T-helper 17 cell (primary cell): ENCODE measurements at places on chromosomes 4 and X.

GRCh38 chr4:1543976-1544375 is 137.7 kb upstream of the NKX1-1 start:
- DNase-seq: no peak

- no peak for DNase-seq
Measured at GRCh38 chr4:3043282-3044020, 30.9 kb downstream of the HTT-AS start.

DNA sequence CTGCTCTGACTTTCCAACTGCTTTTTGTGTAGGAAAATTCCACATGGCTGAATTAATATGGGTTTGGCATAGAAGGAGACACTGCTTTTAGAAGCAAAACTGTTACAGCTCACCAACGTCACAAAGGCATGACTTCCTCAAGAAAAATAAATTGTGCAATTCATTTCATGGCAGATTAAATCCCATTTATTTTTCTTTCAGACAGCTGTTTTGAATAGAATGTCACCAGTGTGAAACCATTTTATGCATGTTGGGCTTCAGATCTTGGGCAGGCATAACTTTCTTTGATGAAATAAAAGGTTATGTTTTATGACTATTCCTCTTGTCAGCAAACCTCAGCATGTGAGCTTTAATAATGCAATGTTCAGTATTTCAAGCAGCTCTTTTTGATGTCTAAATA is 542.8 kb downstream of the GALNTL6 start:
- DNase-seq: no peak

DNA sequence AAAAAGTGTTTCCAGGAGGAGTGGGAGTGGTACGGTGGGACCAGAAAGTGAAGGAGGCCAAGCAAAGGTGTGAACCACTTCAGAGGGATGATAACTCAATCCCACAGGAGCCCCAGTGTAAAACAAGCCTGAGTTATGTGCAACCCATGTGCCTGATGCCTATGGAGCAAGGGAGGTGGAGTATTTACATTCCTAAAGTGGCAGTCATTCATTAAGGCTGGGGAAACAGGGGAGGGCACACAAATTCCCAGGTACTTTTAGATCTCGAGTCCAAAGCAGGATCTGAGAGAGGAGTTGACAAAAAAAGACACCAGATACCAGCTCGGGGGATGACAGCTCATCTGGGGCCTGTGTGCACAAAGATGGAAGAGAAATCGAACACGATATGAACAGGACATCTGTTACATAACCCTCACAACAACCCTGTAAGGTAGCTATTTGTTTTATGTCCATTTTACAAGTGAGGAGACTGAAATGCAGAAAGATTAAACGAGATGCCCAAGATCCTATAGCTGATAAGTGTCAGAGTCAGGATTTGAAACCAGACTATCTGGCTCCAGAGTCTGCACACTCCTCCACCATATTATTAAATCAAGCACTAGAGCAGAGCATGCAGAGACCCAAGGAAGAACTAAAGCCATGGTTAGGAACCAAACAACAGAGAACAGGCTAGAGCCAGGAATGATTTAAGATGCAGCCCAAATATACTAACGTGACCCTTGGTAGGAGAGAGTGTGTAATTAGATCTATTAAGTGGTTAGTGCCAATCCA is 91.9 kb upstream of the MAPK10 start:
- DNase-seq: no peak

GRCh38 chrX:13652287-13652793 is 601 bp upstream of the TCEANC start:
- DNase-seq: no peak

DNA sequence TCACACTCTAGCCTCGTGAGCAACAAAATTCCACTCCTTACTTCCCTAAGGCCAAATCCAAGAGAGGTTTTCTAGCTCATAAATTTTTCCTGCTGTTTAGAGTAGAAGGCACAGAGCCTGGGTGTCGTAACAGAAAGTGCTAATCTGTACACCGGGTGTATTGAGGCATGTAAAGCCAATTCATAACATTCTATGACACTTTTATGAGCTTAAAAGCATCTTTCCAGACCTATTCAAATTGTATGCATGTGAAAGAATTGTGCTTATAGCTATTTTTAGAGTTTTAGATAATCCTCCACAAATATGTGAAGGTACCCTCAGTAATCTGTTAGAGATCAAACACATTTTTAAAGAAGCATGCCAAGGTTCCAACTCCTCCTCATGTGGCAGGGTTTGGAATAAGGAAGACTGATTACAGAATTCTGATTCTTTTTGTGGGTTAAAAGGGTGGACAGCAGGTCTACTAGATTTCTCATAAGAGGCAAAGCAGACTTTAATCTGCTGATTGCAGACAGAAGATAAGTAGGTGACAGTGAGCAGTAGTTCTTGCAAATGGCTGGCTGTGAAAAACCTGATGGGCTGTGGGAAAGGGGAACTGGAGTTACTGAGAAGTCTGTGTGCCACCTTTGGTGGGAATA is 25.5 kb upstream of the LRCH2 start:
- DNase-seq: no peak

DNA sequence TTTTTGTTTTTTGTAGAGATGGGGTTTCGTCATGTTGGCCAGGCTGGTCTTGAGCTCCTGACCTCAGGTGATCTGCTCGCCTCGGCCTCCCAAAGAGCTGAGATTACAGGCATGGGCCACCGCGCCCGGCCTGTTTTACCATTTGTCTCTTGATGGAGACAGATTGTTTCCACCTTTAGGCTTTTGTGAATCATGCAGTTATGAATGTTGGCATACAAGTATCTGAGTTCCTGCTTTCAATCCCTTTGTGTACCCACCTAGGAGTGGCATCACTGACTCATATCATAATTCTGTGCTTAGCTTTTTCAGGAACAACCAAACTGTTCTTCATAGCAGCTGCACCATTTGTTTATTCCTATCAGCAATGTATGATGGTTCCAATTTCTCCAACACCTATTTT is 20.2 kb upstream of the MGST2 start:
- DNase-seq: no peak

- no peak for DNase-seq
Measured at GRCh38 chr4:109294006-109294405, 8.5 kb downstream of the COL25A1 start.

DNA sequence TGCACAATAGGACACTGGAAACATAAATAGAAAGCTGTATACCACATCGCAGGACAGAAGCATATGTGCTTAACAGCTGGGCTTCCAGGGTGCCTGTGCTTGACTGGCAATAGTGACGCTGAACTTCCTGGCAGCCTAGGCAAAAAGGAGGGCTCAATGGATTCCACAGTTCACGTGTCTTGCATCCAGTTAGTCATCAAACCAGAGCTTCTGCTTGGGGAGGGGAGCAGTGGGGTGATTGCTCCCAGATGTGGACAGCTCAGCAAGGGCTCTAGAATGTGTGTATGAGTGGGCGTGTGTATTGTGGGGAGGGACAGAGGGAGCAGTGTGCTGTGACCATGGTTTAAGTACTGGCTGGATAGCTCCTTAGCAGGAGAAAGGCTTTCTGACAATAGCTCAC is 2.3 kb downstream of the PRRG3 start:
- no peak for DNase-seq

- no peak for DNase-seq
Measured at GRCh38 chr4:95839891-95840290, at the start of gene PDHA2. Gene PDHA2, plus strand, starts transcription at chr4:95840093. Its CDS starts 58 bp downstream, at chr4:95840151.

DNA sequence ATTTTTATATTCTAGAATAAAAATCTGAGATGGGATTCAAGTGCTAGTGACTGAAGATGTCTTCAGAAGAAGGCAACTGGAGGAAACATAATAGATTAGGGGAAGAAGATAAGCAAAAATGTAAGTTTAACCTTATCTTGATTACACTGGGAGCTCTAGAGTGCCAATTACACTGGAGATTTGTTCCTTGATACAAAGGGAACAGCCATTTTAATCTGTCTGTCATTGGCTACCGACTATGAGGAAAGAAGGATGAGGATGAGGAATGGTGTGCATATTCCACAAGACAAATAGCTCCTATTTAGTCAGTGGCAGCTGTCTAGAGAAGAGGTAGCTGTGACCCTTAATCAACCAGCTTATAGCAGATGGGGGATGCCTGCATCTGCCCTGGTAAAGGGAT is 1034.5 kb upstream of the IGFBP7 start:
- no peak for DNase-seq

GRCh38 chrX:2484721-2485648 is 15.8 kb downstream of the DHRSX start:
- DNase-seq: no peak

- no peak for DNase-seq
Measured at GRCh38 chrX:119880552-119881437, 9.2 kb downstream of the NDUFA1 start.

- DNase-seq: no peak
Measured at GRCh38 chr4:123705419-123705818, 308.8 kb downstream of the SPRY1 start.

GRCh38 chr4:76703123-76703490 is 194.8 kb downstream of the SOWAHB start:
- no peak for DNase-seq

- no peak for DNase-seq
Measured at GRCh38 chr4:117634716-117635115, 399.6 kb upstream of the NDST3 start.

DNA sequence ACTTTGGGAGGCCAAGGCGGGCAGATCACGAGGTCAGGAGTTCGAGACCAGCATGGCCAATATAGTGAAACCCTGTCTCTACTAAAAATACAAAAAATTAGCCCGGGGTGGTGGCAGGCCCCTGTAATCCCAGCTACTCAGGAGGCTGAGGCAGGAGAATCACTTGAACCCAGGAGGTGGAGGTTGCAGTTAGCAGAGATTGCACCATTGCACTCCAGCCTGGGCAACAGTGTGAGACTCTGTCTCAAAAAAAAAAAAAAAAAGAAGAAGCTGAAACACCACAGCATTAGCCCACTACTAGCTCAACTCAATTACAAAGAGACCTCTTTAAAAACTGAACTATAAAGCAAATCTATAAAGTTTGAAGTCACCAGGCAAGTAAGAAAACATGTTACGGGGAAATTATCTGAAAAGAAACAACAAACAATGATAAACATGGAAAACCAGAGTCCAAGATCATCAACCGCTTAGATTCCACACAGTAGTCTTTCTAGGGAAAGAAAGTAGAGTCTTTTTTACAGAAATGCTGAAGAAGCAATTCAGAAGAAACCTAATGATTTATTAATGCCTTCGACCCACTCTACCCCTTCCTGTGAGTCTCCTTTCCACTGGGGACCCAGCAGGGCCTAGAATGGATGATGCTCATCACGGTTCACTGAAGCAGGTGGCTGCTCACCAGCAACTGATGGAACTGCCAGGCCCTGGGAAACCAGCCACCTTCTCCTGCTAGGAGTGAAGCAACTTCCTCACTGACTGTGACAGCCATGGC is 6.6 kb downstream of the SAT1 start:
- DNase-seq: no peak

- DNase-seq: no peak
Measured at GRCh38 chrX:110044346-110045249, 41.7 kb downstream of the TMEM164 start.

GRCh38 chrX:154443992-154444754 is at the start of gene FAM50A:
Gene FAM50A, plus strand, starts transcription at chrX:154444141. Its CDS starts 95 bp downstream, at chrX:154444236.
- peak; percentile 66 for DNase-seq

DNA sequence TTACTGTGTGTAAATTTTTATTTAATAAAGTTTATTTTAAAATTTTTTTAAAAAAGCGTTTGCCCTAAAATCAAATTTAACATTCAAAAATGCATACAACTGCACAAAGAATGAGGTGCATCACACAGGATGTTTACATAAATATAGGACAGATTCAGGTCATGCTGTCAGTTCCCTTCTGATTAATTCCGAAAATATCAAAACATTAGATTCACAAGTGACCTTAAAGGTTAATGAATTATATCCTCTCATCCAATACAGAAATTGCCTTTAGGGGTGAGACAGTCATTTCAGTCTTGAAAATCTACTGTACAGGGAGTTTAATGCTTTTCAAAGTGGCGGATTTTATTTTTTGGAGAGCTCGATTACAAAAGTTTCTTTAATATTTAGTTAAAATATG is 208.7 kb upstream of the FTHL17 start:
- no peak for DNase-seq

DNA sequence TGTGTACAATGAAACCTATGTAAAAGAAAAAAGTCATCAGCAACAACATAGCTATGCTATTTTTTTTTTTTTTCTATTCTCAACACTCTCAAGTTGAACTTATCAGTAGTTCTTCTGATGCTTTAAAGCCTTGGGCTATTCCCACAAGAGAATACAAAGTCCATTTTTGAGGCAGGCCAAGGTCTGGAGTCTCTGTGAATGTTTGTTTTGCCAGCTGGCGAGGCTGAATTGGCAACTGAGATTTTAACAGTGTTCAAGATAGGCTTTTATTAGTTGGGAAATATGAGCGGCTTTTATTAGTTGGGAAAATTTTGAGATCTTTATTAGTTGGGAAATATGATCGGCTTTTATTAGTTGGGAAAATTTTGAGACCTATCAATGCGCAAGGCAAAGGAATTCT is 336.6 kb downstream of the SLITRK2 start:
- no peak for DNase-seq

DNA sequence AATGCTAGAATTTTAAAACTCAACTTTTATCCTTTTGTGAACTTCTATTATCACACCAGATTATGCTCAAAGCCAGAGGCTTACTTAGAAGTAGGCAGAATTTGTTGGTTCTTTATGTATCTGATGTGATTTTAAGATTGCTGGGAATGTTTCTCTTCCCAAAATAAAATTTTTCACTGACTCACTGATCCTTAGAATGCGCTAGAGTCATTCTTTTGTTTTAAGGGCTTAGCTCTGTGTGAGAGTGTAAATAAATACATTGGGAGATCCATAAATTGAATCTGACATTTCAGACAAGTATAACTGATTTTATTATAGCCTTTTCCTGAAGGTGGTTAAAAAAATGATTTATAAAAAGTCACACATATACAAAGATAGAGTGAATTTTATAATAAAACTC is 101.3 kb downstream of the LARP1B start:
- no peak for DNase-seq

- DNase-seq: no peak
Measured at GRCh38 chr4:106256190-106256589, 59.8 kb downstream of the TBCK start.

- DNase-seq: no peak
Measured at GRCh38 chrX:108304210-108304609, 134.0 kb downstream of the COL4A6 start.

GRCh38 chrX:56813318-56813837 is 84.3 kb downstream of the NBDY start:
- DNase-seq: peak; percentile 24

DNA sequence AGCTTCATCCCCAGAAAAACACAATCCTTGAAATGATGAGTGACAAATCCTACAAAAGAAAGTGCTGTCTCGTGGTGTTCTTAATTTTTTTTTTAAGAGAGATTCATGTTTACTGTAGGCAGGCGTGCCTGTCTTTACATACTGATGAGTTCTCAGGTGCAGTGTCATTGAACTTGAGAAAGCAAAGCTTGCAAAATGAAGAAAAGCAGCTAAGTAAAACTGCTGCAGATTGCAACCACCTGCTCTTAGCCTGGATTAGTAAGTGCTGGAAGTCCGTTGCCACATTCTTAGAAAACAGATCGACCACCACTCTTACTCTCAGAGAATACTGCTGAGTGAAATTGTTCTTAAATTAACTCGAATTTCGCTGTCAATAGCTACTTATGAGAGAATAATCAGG is 854.6 kb downstream of the TRIML1 start:
- DNase-seq: no peak
